ENCODE measurements at places on chromosomes 5 and 9.
A peak's percentile ranks its signal among the peaks of the same experiment; 100 is the strongest.

- DNase-seq: no peak
Measured at GRCh38 chr5:150286820-150287219, 2.8 kb downstream of the CAMK2A start.

GRCh38 chr9:110214090-110214489 is 6.1 kb upstream of the C9orf152 start:
- DNase-seq: no peak

GRCh38 chr5:110342683-110343082 is 383.8 kb downstream of the TMEM232 start:
- no peak for DNase-seq

DNA sequence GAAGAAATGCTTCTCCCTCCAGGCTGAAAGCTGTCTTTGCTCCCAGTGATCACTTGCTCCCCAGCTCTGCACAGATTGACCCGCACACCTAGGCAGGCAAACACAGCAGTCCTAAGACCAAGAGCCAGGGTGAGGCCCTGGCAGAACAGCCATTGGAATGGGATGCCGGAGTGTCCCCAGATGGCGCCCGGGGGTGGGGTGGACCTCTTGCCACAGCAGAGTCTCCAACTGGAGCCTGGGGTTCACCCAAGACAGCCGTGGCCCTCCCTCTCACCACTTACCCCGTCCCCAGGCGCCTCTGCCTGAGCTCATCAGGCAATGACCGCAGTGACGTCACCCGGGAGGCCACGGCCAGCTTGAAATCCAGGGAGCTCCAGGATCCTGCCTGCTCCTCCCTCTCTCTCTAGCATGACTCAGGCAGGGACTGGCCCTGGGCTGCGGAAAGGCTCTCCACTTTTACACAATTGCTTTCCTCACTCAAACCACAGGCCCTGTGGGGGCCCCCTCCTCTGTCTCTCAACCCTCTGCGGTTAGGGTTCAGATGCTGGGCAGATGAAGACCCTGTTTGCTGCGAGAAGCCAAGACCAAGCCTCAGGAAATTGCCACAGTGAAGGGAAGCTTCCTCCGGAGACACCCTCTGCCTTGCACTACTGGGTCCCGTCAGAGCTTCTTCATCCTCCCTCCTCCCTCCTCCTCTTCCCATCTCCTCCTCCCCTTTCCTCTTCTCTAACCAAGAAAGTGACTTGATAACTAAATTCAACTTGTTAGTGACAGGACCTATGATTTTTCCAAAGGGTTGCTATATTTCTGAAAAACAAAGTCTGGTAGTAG is 24.3 kb upstream of the PTGES start:
- DNase-seq: peak; percentile 64

DNA sequence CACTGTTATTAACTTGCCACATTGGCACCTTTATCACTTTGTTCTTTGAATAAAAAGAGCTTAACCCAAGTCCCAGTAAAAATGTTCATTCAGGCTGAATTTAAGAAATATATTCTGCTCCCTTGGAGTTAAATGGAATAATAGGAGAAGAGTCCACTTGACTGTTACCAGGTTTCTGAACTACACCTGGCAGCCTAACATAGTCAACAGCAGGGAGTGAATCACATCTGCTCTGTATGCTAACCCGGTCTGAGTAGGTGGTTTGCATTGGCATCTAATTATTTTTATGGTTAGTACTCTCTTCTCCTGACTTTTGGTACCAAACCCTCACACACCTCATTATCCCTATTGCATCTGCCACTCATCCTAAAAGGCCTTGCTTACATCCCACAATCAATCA is 86.7 kb downstream of the STK32A start:
- DNase-seq: no peak

- peak; percentile 69 for DNase-seq
Measured at GRCh38 chr5:10564838-10565784, 1.2 kb downstream of the ANKRD33B start.

GRCh38 chr5:34587355-34588241 is 68.5 kb upstream of the RAI14 start:
- no peak for DNase-seq

DNA sequence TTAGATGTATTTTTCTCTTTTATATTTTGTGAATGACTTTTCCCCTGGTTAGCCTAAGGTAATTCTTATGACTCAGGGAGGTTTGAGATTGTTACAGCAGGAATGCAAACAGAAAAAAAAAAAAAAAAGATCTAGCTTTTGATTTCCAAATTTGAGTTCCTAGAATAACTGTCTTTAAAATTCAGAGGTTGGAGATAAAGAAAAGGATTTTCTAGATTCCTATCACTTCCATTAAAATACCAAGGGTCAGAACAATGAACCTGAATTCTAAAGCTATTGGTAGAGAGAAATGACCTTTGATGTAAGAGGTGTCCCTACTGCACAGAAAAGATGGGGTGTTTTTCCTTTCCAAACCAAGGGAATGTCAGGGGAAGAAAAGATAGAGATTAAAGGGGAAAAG is 262.5 kb downstream of the DOCK8 start:
- DNase-seq: no peak

DNA sequence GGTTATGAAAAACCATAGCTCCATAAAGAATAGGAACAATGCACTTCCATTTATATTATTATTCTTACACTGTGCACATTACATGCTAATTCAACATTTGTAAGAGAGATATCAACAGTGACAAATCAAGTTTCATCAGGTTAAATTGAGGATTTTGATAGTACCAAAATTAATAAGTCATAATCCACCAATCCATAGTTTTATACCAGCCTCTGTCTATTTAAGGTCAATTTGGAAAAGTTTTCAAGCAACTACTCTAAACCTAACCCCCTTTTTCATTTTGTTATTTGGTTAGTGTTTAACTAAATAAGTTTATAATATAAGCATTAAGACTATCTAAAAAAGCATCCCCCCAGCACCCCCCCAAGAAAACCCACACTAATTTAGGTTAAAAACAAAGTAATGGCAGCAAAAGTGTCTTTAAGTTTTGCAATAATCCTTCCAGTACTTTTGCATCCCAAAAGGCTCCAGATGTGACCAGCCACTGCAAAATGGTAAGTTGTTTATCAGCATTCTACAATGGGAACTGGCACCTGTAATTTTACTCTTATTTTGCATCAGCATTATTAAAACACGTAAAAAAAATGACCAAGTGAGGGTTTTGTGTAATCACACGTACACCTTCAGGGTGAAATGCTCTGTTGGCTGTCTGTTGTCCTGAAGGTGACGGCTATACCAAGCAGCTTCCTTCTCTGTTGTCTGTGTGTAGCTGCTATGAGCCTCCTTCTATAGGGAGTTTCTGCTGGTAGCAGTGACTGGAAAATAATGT is 36.8 kb upstream of the SSBP2 start:
- DNase-seq: no peak

GRCh38 chr5:108266242-108266641 is 115.7 kb downstream of the FBXL17 start:
- no peak for DNase-seq

GRCh38 chr9:3088219-3088618 is 244.3 kb upstream of the PUM3 start:
- DNase-seq: no peak

DNA sequence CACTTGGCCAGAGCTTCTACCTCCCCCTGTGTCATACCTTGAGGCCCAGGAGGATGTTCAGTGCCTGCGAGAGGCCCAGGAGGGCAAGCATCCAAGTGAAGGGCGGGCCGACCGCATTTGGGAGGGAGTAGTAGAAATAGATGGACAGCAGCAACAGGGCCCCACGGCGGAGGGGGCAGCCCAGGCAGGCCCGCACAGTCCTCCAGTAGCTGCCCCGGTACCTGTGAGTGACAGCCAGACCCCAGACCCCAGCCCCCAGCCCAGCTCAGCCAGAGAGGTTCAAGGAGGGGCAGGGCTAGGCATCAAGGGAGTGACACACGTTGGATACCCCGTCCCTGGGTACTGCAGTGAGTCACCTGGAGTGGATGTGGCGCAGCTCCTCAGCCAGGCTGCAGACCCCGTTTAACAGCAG is 1.4 kb downstream of the STING1 start:
- DNase-seq: no peak

DNA sequence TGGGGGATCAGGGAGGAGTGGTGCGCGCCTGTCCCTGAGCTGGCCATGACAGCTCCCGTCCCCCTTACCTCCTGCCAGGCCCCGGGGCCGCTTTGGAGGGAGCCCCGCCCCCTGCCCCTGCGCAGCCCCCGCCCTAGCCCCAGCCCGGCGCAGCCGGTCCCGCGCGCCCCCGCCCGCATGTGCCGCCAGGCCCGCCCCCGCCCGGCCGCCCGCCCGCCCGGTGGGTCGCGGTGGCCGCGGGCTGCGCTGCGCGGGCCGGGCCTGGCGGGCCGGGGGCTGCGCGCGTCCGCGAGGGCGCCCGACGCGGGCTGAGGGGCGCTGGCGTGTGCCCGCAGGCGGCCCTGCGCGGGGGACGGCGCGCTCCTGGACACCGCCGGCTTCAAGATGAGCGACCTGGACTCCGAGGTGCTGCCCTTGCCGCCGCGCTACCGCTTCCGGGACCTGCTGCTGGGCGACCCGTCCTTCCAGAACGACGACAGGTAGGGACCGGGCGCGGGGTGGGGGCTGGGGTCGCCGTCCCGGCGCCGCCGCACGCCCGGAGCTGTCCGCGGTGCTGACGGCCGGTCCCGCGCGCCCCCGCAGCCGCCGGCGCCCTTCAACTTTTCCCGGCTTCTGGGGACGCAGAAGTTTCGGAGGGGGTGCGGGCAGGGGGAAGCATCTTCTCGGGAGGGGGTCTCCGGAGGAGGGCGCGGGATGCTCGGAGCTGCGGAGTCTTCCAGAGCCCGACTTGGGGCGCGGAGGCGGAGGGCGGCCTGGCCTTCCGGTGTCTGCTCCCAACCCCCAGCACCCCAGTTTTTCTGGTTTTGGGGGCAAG is 12.5 kb downstream of the KCNT1 start:
- no peak for DNase-seq

DNA sequence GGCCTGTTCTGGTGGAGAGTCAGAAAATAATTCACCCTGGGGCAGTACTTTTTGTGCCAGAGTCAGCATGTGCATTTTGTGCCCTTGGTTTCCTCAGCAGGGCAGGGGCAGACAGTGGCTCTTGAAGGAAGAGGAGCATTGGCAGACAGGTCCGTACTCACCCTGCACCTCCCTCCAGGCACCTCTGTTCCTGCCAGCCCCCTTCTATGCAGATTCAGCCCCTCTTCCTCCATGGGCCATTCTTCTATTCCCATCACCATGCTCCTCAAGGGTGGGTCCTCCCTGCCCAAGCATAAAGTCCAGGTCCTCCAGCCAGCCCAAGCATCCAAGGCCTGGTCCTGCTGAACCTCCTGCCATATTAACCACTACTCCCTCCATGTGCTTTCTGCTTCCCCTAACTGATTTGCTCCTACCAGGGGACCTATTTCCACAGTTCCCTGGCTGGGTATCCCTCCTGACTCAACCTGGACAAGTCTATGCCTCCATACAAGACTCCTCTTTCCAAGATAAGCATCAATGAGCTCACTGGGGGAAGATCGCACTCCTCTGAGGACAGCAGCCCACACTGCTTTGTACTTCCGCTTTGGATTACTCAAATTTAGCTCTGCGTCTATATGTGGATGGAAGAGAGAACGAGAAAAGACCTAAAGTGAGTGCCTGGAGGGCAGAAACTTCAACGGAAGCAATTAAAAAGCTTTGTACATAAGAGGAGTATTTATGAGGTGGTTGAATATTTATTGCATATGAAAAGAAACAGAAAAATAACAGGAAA is 9.3 kb upstream of the ACSL6 start:
- DNase-seq: peak; percentile 76

GRCh38 chr9:131500377-131500776 is 2.3 kb upstream of the POMT1 start:
- peak; percentile 80 for DNase-seq

- no peak for DNase-seq
Measured at GRCh38 chr5:40484495-40484894, 195.2 kb upstream of the PTGER4 start.

DNA sequence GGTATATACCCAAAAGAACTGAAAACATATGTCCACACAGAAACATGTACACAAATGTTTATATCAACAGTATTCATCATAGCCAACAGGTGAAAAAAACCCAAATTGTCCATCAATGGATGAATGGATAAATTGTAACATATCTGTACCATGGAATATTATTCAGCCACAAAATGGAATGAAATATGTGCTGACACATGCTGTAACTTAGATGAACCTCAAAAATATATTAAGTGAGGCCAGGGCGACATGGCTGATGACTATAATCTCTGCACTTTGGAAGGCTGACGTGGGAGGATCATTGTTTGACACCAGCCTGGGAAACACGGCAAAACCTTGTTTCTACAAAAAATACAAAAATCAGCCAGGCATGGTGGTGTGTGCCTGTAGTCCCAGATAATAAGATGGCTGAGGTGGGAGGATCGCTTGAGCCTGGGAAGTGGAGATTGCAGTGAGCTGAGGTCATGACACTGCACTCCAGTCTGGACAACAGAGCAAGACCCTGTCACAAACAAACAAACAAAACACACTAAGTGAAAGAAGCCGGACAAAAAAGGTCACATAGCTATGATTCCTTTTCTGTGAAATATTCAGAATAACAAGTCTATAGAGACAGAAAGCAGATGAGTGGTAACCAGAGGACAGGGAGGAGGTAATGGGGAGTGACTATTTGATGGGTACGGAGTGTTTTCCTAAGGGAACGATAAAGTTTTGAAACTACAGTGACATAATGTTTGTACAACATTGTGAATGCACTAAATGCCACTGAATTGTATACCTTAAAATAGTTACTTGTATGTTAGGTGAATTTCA is 11.4 kb downstream of the KYAT1 start:
- DNase-seq: no peak

DNA sequence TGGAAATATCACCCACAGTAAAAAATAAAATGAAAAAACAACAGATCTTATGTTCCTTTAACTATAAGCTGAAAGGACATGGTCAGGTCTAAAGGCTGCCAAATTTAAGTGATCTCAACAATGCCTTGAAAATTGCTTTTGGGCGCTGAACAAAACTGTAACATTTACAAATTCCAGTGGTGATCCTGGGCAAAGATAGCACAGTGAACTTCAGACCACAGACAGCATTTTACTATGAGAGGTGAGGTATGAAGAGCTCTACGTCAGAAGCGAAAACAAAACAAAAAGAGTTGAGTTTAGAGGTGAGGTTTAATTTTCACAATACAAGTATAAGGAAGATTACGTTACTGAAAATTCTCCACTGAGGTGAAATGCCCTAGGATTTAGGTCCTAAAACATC is 165.8 kb upstream of the STK32A start:
- DNase-seq: no peak

- DNase-seq: no peak
Measured at GRCh38 chr9:115672477-115673316, 480.9 kb upstream of the PAPPA start.

GRCh38 chr5:96716716-96717115 is 54.5 kb downstream of the CAST start:
- DNase-seq: no peak

DNA sequence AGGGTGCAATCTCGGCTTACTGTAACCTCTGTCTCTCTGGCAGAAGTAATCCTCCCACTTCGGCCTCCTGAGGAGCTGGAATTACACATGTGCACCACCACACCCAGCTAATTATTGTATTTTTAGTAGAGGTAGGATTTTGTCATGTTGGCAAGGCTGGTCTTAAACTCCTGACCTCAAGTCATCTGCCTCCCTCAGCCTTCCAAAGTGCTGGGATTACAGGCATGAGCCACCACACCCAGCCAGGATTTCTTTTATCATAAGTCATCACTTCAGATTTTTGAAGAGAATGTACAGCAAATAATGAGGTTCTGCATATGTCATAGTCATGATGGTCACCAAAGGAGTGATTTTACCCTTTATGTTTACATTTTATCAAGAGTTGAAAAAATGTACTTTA is 108.1 kb downstream of the GCNT1 start:
- no peak for DNase-seq

- no peak for DNase-seq
Measured at GRCh38 chr9:75065510-75065909, 22.4 kb downstream of the NMRK1 start.
